Muscle of leg (tissue), 16 donors: ENCODE measurements at places on chromosomes 1 and 21.

DNA sequence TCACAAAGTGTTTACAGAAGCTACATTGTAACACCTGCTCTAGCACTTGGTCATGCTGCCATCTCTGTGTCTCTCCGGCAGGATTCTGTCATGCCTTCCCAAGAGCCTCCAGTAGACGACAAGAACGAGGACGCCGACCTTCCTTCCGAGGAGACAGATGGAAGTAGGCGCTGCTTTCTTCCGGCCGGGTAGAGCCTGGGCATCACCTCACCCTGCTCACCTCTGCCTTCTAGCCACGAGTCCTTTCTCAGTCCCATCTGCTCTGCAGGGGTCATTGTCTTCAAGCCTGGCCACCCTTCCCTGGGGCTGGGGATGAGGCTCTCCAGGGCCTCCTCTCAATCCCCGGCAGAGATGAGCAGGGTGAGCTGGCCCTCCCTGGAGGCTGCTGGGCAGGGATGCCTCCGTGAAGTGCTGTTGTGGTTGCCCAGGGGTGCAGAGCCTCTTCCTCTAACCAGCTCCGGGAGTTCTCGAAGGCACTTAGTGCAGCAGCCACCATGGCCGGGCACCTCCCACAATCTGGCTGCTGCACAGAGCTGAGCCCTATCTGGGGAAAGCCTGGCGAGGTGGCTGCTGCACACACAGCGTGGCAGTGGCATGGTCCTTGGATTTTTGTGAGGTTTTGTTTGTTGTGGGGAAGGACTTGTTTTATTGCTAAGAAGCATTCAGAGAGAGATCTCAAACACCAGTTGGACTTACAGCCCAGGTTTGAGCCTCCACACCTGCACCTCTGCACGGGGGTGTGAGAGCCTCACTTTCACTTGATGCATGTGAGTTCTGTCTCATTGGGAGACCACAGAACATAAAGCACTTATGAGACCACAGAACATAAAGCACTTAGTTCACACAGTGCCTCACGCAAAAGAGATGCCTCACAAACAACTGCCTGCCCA is 48.4 kb downstream of the FAAP20 start:
- no peak for DNase-seq

- DNase-seq: peak; percentile 1
These were observed 134.1 kb downstream of the SYT14 start for GRCh38 chr1:210072129-210072528.

- DNase-seq: no peak
These were observed 24.6 kb downstream of the SLC27A3 start for GRCh38 chr1:153799566-153800465.

GRCh38 chr1:37902983-37903382 is 43.6 kb upstream of the MTF1 start:
- DNase-seq: no peak

DNA sequence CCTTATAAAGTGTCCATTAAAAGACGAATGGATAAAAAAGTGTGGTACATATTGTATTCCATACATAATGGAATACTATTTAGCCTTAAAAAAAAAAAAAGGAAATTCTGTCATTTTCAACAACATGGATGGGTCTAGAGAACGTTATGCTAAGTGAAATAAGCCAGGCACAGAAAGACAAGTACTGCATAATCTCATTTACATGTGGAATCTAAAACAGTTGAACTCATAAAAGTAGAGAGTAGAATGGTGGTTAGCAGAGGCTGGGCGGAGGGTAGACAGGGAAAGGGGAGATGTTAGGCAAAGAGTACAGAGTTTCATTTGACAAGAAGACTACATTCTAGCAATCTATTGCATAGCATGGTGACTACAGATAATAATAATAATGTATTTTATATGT is 2.6 kb downstream of the CTSS start:
- DNase-seq: no peak

DNA sequence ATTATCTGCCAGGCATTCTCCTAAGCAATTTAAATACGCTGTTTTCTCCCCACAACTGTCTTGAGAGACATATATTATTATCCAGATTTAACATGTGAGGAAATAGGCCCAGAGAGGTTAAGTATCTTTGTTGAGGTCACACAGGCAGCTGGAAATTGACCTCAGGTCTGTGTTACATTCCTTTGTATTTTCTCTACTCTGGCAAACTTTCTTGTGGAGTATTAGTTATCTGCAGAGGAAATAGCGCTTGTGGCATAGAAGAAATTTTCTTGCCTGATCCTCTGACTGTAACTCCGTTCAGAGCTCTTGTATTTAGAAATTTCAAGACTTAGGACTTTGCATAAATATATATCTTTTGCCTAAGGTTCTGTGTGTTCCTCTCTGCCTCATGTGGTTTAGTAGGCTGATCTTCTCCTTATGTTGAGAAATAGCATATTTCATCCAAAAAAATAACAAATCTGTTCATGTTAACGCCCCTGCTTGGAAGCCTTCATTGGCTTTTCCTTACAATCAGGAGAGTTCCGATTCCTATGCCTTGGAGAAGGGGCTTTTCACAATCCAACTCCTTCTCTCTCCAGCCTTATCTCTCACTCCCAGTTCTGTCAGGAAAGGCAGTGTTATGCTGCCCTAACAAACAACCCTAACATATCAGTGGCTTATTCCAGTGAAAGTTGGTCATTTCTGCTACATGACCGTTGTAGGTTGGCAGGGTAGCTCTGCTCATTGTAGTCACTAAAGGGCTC is 2.5 kb upstream of the JUN start:
- peak; percentile 87 for DNase-seq

GRCh38 chr1:180536821-180537372 is 21.9 kb upstream of the OVAAL start:
- DNase-seq: no peak

DNA sequence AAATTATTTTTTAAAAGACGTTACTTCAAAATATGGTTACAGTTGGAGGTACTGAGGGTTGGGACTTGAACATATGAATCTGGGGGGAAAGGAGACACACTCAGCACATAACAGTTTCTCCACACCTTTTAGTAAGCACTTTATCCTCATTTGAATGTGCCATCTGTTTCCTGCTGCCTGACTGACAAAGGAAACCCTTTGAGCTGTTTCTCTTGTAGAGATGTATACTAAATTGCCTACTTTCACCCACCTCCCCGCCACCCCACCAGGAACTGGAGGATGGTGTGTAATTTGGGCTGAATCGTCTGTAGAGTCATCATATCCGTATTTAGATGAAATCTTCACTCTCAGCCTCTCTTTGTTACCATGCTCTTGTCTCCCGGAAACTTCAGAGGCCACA is 108.1 kb downstream of the KAZN start:
- no peak for DNase-seq

GRCh38 chr1:12202190-12202497 is 27.7 kb upstream of the VPS13D start:
- no peak for DNase-seq
